Motor neuron (in vitro differentiated cells): ENCODE measurements at places on chromosomes 7 and 10. TPM values are rescaled to one million over a fixed set of nuclear protein-coding genes. Genes with fewer than 3 reads are reported as not detected.

The PRF1 gene
- not detected in 2 replicates for total RNA-seq

The COL13A1 gene
- 0.57 and 1.3 TPM in 2 replicates for total RNA-seq

The TMEM270 gene
- not detected in 2 replicates for total RNA-seq

The PDK4 gene
- 0.52 and 0.78 TPM in 2 replicates for total RNA-seq

The CTAGE4 gene
- total RNA-seq: 0.19 TPM in 1 of 2 replicates, not detected in the other

The CCDC201 gene
- total RNA-seq: not detected in 2 replicates

The CPA2 gene
- total RNA-seq: 0.49 and 1.3 TPM in 2 replicates

The SYT15B gene
- total RNA-seq: 0.32 and 1.1 TPM in 2 replicates

The ASZ1 gene
- total RNA-seq: not detected in 2 replicates

The MBL2 gene
- total RNA-seq: not detected in 2 replicates

The VAX1 gene
- not detected in 2 replicates for total RNA-seq

The SLC13A1 gene
- 0.10 TPM in 1 of 2 replicates, not detected in the other for total RNA-seq

The BPGM gene
- 30.6 and 34.4 TPM in 2 replicates for total RNA-seq

The PDE1C gene
- 36.4 and 43.8 TPM in 2 replicates for total RNA-seq

The OPN4 gene
- 0.14 and 0.22 TPM in 2 replicates for total RNA-seq

The NANOS1 gene
- 23.0 and 26.4 TPM in 2 replicates for total RNA-seq

The WEE2 gene
- 0.18 and 0.21 TPM in 2 replicates for total RNA-seq

The PIK3AP1 gene
- total RNA-seq: 0.47 and 0.73 TPM in 2 replicates

The ANKRD61 gene
- 3.6 and 5.9 TPM in 2 replicates for total RNA-seq

The TLX1 gene
- total RNA-seq: 0.21 and 0.60 TPM in 2 replicates

The CPN1 gene
- not detected in 2 replicates for total RNA-seq

The ACHE gene
- total RNA-seq: 45.5 and 64.5 TPM in 2 replicates

The CTNNA3 gene
- 4.6 and 5.8 TPM in 2 replicates for total RNA-seq

The LDB1 gene
- 30.3 and 36.7 TPM in 2 replicates for total RNA-seq

The GHRHR gene
- 0.65 TPM in 1 of 2 replicates, not detected in the other for total RNA-seq

The LOXL4 gene
- total RNA-seq: 0.52 and 0.63 TPM in 2 replicates

The IRF5 gene
- total RNA-seq: 2.2 and 2.3 TPM in 2 replicates

The TRIM50 gene
- 0.21 TPM in 1 of 2 replicates, not detected in the other for total RNA-seq

The PPP1R17 gene
- 8.5 and 9.7 TPM in 2 replicates for total RNA-seq

The SRRT gene
- total RNA-seq: 56.2 and 57.9 TPM in 2 replicates

The HMX2 gene
- total RNA-seq: 0.14 and 0.19 TPM in 2 replicates

The FGFR2 gene
- total RNA-seq: 23.3 and 24.3 TPM in 2 replicates

The CPED1 gene
- total RNA-seq: 6.1 and 8.5 TPM in 2 replicates

The OR2A1 gene
- 0.17 and 0.45 TPM in 2 replicates for total RNA-seq

The ZNF438 gene
- total RNA-seq: 2.0 and 2.1 TPM in 2 replicates

The XRCC2 gene
- total RNA-seq: 0.83 and 1.2 TPM in 2 replicates

The FIS1 gene
- 149 and 150 TPM in 2 replicates for total RNA-seq

The TMEM140 gene
- 15.5 and 18.5 TPM in 2 replicates for total RNA-seq

The GJD4 gene
- 0.49 and 0.62 TPM in 2 replicates for total RNA-seq

The SPDYE2B gene
- total RNA-seq: 1.6 and 2.0 TPM in 2 replicates

The ACTR3C gene
- total RNA-seq: 0.11 and 0.17 TPM in 2 replicates

The RPA3 gene
- 30.9 and 32.1 TPM in 2 replicates for total RNA-seq

The PRSS2 gene
- not detected in 2 replicates for total RNA-seq

The NXPH1 gene
- total RNA-seq: 0.77 and 1.1 TPM in 2 replicates

The FOXI2 gene
- total RNA-seq: not detected in 2 replicates

The ADAM12 gene
- 13.4 and 15.9 TPM in 2 replicates for total RNA-seq

The LHFPL3 gene
- total RNA-seq: 26.2 and 28.1 TPM in 2 replicates

The SLC26A3 gene
- total RNA-seq: not detected in 2 replicates

The TMEM72 gene
- total RNA-seq: 0.16 and 0.25 TPM in 2 replicates

The PHKG1 gene
- total RNA-seq: 1.3 and 2.5 TPM in 2 replicates

The OGDHL gene
- 41.4 and 47.1 TPM in 2 replicates for total RNA-seq
